ENCODE measurements at places on chromosomes 11 and 22.

DNA sequence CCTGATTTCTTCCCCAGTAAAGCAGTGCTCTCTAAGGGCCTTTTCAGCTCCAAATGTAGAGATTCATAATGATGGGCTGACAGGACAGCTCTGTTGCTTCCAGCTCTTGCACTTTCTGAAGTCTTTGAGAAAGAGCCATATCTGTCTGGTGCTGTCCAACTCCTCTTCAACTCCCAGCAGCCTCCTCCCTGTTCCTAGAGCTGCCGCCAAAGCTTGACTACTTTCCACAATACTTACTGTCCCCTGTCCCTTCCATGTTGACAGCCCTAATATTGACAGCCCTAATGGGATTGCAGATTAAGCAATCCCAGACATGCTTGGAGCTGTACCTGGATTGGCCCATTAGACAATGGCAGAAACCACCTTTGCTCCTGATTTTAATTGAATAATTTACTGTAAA is 29.6 kb downstream of the INSC start:
- DNase-seq = no peak

GRCh38 chr11:47856186-47856585 is 8.0 kb upstream of the NUP160 start:
- no peak for DNase-seq

DNA sequence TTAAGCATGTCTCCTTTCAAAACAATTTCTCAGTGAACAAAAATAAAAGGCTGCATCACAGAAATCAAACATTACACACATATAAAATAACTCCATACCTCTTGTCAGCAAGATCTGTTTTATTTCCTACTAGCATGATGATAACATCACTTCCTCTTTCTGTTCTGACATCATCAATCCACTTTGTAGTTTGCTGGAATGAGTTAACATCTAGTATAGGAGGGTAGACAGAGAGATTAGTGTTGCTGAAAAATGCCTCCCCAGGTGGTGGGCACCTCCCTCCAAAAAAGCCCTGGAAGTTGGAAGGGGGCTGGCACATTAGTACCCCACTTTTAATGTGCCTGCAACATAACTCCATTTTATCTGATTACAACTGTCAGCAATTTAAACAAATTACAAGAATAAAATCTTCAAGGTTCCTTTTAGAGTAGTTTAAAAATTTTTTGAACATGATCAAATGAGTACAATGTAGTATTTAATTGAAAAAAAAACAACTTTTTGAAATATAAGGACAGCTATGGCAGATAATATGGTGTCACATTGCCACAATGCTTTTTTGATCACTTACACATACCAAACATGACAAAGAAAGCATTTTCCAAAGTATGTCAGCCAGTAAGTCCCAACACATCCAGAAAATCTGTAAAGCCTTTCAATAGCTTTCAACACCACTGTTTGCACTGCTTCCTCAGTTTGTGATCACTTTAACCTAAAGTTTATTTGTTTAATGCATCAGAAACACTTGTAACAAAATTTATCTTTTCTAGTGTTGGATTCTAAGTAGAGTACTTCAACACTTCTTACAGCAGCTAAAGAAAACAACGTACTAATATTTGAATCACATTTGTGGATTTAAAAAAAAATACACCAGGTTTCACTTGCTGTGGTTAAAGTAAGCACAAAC is 44.5 kb downstream of the RAB6A start:
- no peak for DNase-seq

DNA sequence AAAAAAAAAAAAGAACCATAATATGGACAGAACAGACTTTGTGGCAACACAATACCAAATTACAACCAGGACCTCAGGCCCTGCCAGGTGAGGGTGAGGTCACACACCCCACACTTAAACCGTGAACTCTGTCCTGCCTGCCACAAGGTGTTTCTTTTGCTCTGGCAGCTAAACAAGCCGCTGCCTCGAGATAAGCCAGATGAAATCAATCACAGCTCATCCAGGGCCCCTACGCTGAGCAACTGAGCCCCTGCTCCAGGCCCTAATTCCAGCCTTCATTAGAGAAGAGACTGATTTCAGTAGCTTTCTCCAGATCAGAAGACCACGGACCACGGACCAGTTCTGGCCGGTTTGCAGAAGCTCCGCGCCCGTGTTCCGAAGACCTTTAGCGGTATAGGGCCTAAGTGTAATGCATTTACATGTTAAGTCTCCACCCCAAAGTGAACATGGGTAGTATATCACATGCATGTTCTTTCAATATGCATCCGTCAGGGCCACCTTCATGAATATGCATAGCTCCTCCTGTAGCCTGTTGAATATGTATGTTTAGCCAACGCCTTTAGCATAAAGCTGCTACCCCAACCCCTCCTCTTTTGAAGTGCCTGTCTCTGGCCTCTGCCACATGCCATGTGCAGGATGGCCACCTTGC is 14.8 kb upstream of the RAC2 start:
- no peak for DNase-seq

DNA sequence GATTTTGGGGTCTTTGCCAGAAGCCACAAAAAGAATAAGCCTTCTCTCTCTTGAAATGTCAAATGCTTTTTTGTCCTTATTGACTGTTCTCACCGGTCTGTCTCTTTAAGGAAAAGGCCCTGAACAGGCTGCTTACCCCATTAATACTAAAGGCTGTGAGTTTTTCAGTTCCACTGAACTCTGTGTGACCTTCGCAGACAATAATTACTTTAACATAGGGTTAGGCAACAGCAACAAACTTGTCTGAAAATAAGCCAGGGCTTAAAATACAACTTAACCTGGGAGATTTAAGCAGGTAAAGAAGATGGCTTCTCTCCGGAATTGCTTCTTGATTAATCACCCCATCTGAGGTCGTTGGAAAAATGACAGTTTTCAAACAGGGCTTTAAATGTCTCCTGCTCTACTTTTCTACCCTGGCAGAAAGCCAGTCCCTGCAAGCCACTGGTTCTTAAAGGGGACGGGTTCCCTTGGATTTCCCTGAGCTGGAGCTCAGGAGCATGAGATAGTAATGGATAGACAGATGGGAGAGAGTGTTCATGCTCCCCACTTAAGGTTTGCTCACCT is 69.4 kb downstream of the ARL14EP start:
- DNase-seq = no peak

DNA sequence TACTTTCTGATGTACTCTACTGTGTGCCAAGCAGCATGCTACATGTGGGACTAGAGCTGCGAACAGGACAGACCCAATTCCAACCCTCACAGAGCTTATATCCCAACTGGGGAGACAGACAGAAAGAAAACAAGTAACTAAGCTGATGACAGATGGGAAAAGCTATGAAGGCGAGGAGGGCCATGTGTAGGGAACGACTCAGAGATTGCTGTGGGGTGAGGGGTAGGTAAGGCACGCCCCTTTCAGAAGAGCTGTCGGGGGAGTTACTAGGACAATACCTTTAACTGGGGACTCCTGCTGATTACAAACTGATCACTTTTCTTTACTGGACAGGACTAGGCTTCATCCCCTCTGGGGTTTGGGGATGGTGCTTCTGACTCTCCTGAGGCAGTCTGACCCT is 48.9 kb downstream of the ST3GAL4 start:
- DNase-seq = no peak

GRCh38 chr11:86983021-86983488 is 27.9 kb upstream of the FZD4 start:
- DNase-seq = no peak

DNA sequence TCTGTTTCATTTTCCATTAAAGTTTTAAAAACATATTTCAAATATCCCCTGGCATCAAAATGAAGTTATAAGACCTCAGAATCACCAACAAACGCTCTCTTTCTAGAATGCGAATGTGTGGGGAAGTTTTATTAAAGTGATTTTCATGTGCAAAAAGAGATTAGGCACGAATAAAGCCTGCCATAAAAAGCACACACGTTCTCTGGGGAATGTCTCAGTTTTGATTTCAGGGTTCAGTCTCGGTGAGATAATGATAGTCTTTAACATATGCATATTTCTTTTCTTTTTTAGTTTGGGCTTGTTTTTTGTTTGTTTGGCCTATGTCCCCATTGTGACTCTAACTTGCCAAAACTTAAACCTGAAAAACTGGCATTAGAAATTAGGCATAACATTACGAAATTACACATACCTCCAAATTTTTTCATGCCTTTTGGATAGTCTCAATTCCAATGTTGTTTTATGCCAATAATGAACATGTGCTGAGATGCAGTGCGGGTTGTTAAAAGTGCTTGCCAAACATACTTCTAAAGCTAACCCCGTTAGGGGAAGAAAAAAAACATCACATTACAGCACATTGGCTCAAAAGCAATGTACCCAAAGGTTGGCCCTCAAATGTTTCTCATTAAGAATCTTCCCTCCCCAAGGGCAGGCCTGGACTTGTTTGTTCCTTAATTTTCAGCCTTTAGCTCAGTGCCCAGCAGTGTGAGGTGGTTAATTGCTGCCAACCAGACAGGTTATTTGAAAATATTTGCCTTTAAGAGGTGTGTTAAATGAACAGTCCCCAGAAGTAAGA is 33.2 kb upstream of the FBLN1 start:
- no peak for DNase-seq

DNA sequence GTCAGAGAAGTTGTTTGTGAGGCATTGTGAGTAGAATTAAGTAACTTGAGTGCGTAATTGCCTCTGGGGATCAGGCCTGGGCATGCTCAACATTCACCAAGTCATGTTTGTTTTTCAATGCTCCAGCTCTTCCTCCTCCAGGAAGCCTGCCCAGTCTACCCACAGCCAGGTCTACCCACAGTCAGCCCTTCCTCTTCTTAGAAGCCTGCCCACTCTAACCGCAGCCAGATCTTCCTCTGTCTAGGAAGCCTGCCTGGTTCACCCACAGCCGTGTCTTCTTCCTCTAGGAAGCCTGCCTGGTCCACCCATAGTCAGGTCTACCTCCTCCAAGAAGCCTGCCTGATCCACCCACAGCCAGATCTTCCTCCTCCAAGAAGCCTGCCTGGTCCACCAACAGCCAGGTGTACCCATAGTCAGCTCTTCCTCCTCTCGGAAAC is 25.0 kb downstream of the LRP5 start:
- no peak for DNase-seq

DNA sequence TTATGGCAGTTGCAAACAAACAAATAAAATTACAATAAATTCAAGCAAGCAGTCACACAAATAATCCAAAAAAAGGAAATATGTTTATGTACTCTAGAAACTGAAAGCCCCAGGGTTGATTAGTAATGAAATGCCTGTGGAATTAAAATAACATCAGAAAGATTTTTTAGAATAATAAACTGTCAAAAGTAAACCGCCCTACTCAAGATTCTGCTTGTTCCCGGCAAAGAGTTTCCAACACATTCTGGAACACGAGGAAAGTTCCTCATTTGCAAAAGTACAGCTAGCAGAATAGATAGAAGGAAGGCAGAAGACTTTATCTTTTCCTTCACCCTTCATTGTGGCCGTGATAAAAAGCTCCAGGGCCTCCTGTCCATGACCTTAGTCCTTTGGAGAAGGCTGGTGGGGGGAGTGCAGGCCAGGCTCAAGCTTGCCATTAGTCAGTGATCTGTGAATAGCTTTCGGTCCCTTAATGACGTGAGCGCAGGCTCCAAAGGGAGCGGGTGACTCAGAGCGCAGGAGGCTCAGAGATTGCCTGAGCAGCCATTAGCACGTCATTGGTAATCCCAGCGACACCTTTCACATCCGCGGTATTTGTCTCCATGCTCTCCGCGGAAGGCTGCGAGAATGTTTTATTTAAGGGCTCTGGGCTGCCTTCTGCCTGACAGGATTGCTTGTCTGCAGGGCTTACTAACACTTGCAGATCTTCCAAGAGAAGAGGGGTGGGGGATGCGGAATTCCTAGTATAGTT is 458.3 kb downstream of the METTL15 start:
- DNase-seq = no peak

DNA sequence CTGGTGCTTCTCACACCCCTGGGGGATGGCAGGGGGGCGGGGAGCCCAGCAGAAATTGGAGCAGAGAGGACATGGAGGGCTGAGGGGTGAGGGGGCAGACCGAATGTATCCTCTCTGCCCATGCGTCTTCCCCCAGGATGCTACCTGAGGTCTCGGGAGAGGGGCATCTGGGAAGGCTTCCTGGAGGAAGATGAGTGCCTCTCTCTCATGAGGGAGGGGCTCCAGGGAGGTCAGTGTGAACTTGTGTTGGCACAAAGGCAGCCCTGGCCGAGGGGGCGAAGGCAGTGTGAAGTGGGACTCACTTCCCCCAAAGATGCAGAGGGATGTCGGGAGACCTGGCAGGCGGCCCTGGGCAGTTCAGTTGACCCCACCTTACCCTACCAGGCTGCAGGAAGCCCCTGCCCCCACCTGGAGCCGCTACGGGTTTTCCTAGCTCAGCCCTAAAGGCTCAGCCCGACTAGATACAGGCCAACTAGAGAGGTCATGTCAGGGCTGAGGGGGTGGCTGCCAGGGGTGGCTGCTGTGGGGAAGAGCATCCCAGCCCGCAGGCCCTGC is 10.4 kb downstream of the ASCL2 start:
- DNase-seq = no peak

DNA sequence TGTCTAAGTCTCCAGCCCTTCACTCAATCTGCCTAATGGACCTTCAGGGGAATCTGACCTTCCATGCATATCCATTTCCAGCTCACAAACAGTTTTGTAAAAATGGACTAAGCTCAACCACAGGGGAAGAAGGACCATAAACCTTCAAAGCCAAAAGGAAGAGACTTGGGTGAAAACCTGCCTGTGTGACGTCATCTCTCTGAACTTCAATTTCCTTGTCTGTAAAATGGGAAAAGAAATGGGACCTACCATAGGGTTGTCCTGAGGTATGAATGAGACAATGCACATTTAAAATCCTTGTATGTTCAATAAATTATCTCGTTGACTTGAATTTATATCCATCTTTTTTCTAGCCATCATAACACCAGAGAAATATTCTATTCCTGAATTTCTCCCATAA is 370.7 kb downstream of the INSC start:
- no peak for DNase-seq

DNA sequence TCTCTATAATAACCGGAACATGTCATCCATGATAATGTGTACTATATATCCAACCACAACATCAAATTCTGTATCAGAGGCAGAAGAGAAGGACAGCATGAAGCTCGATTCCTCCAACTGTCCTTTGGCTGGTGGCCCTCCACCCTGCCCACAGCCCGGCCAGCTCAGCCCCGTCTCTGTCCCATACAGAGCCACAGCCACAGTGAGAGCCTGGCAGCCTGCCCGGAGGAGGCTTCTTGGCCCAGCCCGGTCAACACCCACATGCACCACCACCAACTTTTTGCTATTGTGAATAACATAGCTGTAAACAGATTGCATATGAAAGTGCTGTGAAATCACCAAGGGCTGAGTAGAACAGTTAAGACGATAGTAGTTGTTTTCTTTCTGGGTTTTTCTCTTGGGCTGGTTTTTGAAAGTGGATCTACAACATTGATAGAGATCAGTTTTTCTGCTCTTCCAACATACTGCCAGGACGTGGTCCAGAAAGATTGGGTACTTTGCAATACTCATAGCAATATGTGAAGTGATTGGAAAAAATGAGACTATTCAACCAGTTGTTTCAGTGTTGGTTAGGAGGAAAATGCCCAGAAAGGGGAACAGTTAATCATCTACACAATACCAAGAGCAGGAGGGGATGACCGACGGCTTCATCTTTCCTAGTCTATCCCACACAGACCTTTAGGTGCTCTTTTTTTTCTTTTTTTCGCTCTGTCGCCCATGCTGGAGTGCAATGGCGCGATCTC is 6.9 kb upstream of the TUBA8 start:
- DNase-seq = no peak
